Activated T-helper 1 cell treated with anti-CD3 and anti-CD28 coated beads, Interleukin-12 subunit alpha, Interleukin-12 subunit beta, Interleukin-2, Interleukin-4 antibody, amounts not matched to agents 30 ng/mL and 10 ng/mL and 1 ng/mL, durations not matched to agents 14 hours and 24 hours and 36 hours (primary cell): ENCODE measurements at places on chromosomes 7 and 10.

- no peak for DNase-seq
Observed at GRCh38 chr7:78218051-78218450, 419.5 kb downstream of the PHTF2 start.

DNA sequence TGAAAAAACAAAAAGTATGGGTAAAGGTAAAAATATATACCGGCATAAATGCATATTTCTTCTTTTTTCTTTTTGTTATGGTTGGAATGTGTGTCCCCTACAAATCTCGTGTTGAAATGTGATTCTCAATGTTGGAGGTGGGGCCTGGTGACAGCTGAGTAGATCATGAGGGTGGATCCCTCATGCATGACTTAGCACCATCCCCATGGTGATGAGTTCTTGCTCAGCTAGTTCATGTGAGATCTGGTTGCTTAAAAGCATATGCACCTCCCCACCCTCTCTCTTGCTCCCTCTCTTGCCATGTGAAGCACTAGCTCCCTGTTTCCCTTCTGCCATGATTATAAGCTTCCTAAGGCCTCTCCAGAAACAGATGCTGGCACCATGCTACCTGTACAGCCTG, 93.3 kb downstream of the HYCC1 start:
- DNase-seq: no peak

DNA sequence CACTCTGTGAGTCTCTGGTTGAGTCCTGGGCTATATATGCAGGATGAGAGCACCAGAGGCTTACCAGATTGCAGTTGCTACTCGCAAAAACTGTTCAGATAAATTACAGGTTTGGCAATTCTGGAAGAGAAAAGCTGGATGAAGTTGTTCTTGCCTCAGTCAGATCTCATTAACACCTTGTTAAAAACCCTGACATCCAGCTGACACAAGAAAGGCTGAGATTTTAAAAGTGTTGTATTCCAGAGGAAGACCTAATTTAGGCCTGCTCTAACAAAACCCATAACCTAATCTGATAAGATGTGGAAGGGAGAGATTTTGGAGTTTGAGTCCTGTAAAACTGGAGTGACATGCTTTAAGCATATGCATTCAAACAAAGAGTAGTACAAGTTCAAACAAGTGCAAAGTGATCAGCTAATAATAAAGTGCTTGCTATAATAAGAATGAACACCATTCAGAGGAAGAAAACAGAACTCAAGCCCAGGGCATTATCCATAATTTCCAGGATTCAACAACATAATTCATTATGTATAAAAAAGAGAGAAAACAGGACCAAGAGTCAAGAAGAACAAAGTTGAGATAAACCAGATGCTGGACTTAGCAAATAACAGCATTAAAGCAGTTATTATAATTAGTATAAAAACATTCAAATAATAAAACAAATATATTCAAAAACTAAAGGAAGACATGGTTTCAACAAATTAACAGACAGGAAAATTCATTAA, 135.5 kb downstream of the CD36 start:
- DNase-seq: no peak

- DNase-seq: no peak
Observed at GRCh38 chr10:110858297-110858934, 13.3 kb upstream of the PDCD4 start.

- no peak for DNase-seq
Observed at GRCh38 chr10:94065362-94065761, 71.6 kb downstream of the PLCE1 start.

GRCh38 chr10:101816376-101816775, 1.9 kb downstream of the OGA start:
- no peak for DNase-seq
